ENCODE measurements at places on chromosomes 3 and 15.

GRCh38 chr3:70606018-70606417 lies 293.6 kb upstream of the MDFIC2 start:
- DNase-seq = no peak

DNA sequence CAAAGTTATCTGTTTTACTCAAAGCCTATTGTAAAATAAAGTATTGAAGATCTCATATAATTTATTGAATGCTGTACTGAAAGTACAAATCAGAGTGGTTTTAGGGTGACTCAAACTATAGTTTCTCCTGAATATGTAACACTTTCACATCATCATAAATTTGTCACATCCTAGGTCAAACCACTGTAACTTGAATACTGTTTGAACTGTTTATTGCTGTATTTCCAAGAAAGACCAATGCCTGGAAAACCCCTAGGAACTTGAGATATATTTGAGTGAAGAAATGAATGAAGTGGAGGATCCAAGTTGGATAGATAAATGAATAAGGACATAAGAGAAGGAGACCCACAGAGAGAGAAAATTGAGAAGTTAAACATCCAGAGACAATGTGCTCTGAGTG lies 348.2 kb downstream of the GRM7 start:
- no peak for DNase-seq

- DNase-seq = no peak
Observed at GRCh38 chr3:192802957-192803899, 75.9 kb upstream of the FGF12 start.

GRCh38 chr15:45948181-45948621 lies 313.4 kb downstream of the SQOR start:
- no peak for DNase-seq

GRCh38 chr3:107752202-107752990 lies 229.6 kb downstream of the BBX start:
- DNase-seq = no peak

DNA sequence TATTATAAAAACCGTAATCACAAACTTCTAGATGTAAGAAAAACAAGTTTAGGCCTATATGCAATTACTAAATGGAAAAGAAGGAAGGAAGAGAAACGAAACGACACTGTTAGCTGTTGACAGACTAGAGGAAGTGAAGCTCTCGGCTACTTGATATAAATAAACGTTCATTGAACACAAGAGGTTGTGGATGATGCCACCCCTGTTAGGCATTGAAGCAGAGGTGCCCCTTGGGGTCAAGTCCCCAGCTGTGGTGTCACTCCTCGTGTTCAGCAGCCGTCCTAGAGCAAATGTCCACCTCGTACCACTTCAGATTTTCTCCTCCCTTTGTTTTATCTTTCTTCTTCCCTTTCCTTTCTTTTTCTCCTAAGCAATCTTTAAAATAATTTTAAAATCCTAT lies 146.5 kb upstream of the UBE2E1 start:
- DNase-seq = no peak

DNA sequence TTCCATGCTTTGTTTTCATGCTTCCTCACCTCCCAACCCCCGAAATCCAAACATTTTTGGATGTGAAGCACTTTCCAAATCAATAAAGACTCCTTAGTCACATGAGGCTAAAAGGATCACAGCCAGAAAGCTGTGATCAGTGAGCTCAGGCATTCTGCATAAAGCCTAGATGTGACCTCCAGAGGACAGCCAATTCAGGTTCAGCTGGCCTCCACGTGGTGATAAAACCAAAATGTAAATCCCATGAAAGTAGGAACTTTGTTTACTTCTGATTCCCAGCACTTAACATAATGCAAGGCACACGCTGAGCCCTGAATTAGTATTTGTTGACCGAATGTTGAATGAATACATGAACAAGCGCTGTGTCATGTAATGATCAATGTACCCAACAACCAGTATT lies 249.5 kb upstream of the EOMES start:
- DNase-seq = no peak

GRCh38 chr15:100734586-100734985 lies 132.2 kb downstream of the ASB7 start:
- DNase-seq = no peak

DNA sequence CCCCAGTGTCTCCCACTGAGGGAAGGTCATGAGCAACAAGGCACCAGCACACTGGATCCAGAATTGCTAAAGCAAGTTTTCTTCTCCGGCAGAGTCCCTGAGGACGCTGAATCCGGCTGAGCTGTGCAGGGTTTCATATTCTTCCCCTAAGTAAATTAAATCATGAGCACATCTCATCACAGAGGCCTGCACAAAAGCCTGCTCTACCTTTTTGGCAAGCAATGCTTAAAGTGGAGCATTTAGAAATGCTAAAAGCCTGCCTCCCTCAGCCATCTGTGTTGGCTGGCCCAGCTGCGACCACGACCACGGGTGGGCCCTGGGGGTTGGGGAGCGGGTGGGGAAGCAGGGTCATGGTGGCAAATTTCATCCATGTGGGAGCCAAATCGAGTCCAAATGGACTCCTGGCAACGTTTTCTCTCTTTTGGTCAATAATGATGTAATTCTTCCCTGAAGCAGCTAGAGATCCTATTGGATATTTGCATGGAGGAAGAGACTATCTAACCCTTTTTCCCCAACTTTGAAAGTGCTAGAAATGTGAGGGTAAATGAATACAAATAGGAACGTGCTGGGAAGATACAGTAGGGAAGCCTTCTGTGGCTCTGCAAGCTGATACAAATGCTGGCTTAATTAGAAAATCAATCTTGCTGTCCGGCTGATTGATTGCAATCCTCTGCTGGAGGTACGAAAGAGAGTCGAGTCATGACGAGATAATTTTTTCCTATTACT lies 532.8 kb upstream of the TBL1XR1 start:
- no peak for DNase-seq

DNA sequence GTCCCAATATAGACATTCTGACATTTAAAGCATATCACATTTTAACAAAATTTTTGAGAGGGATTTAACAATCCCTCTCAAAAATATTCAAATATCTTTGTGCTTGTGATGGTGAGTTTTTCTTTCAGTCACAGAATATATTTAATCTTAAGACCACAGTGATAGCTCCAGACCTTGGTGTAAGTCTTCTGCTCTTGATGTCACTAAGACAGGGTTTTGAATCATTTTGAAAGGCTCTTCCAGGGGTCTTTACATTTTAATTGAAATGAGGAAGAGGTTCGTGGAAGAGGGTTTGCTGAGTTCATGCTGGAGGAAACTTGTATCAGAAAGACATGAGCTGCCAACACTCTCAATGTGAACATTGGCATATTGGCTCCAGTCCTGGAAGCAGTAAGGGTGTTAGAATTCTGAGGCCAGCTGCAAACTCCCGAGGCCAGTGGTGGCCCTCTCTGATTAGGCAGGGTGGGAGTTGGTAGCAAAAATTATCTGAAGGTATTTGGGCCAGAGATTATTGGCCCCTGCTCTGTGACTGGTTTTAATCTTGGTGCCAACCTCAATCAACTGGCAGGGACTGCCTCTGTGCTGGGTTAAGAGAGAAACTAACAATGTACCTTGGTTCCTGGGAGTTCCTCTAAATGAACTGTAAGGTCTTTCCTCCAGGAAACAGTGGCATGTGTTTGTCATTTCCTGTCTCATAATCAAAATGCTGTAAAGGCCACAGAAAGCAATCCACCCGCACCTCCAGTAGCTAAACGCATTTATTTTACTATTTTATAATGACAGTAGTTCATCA lies 5.3 kb downstream of the POU1F1 start:
- no peak for DNase-seq

- DNase-seq = no peak
Observed at GRCh38 chr3:16881896-16882630, 2.7 kb upstream of the PLCL2 start.

GRCh38 chr15:61025781-61026180 lies 203.3 kb downstream of the RORA start:
- DNase-seq = no peak

- DNase-seq = no peak
Observed at GRCh38 chr3:189108067-189108466, 63.7 kb upstream of the TPRG1 start.

GRCh38 chr3:156604642-156605144 lies 49.8 kb upstream of the SSR3 start:
- DNase-seq = no peak

Measured in stimulated activated naive CD8-positive, alpha-beta T cell treated with anti-CD3 and anti-CD28 coated beads, Interleukin-15, Interleukin-2, amounts not matched to agents 100 U/mL and 50 U/mL, for 24 hours (primary cell).